H1 (cell line): ENCODE measurements at places on chromosomes 2 and 18.
A peak's percentile ranks its signal among the peaks of the same experiment; 100 is the strongest.

- DNase-seq: no peak
These were observed 24.4 kb downstream of the RDH14 start for GRCh38 chr2:18536100-18536499.

DNA sequence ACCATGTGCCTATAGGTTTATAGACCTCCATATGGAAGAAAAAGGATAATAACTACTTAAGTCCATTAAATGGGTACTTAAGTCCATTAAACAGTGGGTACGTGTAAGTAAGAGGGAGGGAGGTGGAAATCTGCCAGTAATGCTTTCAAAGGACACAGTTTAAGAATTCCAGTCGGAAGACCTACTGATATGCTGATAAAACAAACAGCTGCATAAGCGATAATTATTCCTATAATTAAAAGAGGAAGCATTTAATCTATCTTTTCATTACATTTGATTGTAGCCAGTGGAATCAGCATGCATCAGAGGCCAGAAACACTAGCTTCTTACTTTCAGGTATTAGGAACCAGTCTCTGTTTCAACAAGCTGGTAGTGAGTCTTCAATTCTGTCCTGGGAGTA, 96.4 kb upstream of the DDX18 start:
- DNase-seq: no peak

- DNase-seq: no peak
These were observed 45.5 kb upstream of the MAPRE2 start for GRCh38 chr18:34995746-34996145.

GRCh38 chr2:32697156-32697555, 69.3 kb downstream of the TTC27 start:
- no peak for DNase-seq

DNA sequence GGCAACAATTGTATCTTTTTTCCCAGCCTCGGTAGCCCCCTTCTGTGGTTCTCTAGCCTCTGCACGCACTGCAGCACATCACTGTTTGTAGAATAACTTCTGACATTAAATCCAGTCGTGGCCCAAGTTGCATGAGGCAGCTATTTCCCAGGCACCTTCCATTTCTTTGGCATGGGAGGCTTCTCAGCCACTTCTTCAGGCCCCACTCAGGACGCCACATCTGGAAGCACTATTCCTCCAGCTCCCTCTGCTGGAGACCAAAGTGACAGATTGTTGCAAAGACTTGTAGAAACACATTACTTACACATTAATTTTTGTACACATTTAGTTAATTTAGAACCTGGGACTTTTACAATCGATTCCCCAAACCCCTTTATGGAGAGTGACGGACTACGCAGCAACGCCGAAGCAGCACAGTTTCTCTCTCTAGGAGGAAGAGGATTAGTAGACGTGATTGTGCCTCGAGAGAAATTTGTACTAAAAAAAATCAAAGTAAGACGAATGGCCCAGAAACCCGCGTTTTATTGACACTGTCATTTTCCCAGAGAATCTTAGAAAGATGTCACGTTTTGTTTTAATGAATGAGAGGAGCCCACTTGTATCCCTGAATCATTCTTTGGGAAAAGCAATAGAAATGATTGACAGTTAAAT, 57.8 kb upstream of the RGPD5 start:
- DNase-seq: no peak

GRCh38 chr2:60109744-60110143, 443.7 kb downstream of the BCL11A start:
- DNase-seq: no peak

DNA sequence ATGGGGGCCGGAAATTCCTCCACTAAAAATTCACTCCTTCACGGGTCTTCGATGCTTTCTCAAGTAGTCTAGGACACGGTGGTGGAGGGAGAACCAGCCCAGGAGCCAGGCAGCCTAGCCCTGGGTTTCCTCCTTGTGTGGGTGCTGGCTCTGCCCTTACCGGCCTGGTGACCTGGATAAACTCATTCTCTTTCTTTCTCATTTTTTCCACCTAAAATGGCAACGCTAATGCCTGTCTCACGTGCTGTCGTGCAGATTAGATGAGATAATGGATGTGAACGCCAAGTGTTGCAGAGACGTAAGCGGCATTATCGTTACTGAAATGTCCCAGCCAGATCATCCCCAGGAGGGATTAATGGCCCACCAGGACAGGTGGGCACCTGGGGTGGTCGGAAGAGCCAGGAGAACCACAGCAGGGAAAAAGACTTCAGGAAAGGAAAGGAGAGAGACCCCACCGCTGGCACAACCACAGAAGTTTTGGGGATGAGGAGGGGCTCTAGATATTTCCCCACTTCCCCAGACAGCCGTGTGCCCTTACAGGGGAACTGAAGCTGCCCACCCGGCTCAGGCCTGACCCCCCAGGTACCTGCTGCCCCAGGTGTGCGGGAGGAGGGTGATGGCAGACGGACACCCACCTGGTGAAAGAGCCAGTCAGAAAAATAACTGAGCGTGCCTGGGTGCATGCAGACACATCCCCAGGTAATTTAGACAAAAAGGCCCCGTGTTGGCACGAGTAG, 100.8 kb upstream of the ASAP2 start:
- no peak for DNase-seq

DNA sequence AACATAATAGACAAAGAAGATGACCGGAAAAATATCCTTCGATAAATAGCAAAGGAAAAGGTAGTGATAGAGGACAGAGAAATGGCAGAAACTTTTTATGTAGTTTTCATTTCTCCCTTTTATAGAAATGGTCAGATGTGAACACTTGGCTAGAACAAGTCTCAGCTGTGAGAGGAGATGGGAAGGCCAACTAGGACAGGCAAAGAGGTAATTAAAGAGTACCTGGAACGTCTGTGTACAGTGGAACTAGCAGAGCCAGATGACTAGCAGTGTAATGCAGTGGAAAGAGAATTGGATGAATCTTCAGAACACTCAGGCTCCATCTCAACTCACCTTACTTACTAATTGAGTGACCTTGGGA, 69.2 kb downstream of the NABP1 start:
- DNase-seq: no peak

GRCh38 chr2:9738535-9739496, 104.5 kb upstream of the TAF1B start:
- DNase-seq: no peak

- DNase-seq: no peak
These were observed 288.1 kb upstream of the FIGN start for GRCh38 chr2:164023896-164024295.

DNA sequence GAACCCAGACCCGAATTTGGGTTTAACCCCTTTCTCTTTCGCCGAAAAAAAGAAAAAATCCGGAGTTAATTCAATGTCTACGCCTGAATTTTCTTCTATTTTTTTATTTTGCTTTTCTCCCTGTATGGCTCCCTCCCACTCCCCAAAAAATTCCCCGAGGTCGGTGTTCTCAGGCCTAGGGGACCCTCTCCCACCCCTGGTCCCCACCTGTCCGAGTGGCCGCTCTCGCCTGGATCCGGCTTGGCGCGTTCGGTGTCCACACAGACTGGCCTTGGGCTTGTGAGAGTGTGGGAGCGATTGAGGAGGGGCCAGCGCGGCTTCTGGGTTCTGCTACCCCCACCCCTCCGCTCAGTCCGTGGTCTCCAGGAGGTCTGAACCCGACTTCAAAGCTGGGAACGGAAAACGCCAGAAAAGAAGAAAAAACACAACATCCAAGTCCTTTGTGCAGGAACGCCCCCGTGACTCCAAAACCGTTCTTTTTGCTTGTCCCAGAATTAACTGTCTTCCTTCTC, 5.7 kb upstream of the EN1 start:
- peak; percentile 62 for DNase-seq

GRCh38 chr2:2112416-2113105, 218.5 kb downstream of the MYT1L start:
- DNase-seq: no peak

GRCh38 chr2:111638274-111638877, 245.6 kb downstream of the ANAPC1 start:
- no peak for DNase-seq

- no peak for DNase-seq
These were observed 90.1 kb downstream of the ACVR1 start for GRCh38 chr2:157785866-157786662.

DNA sequence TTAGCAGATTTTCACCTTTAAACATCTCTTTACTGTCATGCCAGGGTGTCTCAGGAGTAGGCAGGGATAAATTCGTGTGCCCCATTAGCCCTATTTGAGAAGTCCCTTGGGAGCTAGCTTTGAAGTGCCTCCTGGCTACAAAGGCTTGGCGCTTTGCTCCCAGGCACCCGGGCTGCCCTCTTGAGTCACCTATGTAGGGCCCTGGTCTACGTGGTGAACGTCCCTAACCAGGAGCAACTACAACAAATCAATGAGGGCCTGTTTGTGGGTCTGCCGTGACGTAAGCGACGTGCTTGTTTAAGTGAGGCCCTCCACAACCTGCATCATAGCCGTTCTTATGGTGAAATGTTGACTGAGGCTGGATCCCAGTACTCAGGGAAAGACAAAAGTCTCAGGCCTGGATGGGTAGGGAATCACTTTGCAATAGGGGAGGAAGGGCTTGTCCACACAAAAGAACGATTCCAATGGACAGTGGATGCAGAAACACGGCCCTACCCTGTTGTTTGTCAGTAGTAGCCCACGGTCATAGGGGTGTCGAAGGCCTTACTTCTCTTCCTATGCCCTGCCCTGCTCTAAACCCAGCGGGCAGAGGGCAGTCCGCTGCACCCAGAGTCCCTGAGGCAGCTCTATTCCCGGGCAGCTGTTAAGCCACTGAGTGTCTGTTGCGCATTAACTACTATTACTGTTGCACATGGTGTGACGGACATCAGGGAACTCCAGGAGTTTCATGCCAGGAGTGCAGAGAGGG, 93.9 kb downstream of the INHBB start:
- DNase-seq: no peak

- DNase-seq: no peak
These were observed 2.5 kb upstream of the SFT2D3 start for GRCh38 chr2:127698553-127699355.

DNA sequence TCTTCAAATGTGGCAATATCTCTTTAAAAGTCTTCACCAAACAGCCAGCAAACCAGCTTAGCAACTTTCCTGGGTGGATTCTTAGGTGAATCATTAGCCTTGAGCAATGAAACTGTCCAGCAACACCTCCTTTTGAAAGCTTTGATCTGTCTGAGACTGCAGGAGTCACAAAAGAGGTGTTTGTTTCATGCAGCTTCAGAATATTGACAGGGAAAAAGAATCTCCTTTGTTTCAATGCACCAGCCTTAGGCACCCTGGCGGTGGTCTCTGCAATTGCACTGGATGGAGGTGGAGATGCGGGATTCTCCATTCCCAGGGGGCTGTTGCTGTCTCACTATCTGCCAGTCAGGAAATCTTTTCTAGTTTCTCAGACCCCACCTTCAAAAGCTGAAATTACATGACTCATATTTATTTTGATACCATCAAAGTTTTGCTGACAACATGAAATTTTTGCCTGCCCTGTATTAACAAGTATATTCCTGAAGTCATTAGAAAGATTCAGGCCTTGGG, 76.0 kb upstream of the DSG1 start:
- DNase-seq: peak; percentile 84

GRCh38 chr2:17299891-17300540, 218.2 kb downstream of the RAD51AP2 start:
- no peak for DNase-seq

DNA sequence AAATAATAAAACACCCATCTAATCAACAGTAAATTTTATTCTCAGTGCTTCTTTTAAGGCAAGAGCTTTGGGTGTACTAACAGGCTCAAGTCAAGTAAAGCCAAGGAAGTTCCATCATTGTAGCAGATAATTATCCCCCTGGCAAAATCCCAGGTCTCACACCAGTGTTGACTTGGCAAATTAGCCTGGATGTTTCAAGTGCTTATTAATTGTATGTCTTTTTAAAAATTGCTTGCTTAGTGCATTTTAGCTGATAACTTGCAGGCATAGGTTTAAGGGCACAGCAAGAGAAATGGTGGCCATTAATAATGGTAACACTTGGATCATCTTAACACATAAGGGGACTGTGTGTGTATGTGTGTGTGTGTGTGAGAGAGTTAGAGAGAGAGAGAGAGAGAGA, 42.0 kb upstream of the FMNL2 start:
- DNase-seq: no peak

DNA sequence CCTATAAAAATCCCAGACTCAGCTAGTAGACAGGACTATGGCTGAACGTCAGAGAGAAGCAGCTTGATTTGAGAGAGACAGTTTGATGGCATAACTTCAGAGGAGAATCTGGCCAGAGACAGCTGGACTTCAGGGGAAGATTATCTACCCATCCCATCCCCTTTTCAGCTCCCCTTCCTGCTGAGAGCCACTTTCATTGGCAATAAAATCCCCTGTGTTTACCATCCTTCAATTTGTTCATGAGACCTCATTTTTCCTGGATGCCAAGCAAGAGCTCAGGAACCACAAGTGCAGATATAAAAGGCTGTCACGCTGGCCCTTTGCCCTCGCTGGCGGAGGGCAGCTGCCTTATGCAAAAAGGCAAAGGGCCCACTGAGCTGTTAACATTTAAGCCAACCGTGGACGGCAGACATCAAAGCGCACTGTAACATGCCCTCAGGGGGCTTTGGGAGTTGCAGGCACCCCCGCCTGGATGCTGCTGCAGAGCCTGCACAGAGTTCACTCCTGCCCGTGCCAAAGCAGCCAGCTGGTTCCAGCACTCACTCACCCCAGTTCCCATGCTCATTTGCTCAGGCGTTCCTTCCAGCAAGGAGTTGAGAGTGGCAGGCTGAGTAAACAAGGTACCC, 164.3 kb upstream of the PGAP1 start:
- DNase-seq: no peak

- no peak for DNase-seq
These were observed 36.5 kb upstream of the HPCAL1 start for GRCh38 chr2:10266133-10266620.

- DNase-seq: no peak
These were observed 35.2 kb downstream of the STK39 start for GRCh38 chr2:168212167-168212566.

DNA sequence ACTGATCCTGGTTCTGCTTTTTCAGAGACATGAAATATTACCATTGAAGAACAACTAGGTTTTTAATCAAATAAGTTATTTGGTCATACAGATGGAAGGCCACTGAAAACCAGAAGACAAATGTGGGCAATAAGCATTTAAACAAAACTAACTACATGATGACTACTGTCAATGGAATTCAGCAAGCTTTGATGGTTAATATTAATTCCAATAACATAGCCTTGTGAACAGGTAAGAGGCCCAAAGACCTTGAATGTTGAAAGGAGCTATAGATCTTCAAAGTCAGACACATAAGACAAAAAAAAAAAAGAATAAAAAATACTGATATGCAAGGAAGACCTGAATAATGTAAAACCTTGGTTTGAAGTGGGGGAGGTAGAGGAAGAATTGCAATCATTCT, 1955.6 kb upstream of the CELF4 start:
- no peak for DNase-seq

DNA sequence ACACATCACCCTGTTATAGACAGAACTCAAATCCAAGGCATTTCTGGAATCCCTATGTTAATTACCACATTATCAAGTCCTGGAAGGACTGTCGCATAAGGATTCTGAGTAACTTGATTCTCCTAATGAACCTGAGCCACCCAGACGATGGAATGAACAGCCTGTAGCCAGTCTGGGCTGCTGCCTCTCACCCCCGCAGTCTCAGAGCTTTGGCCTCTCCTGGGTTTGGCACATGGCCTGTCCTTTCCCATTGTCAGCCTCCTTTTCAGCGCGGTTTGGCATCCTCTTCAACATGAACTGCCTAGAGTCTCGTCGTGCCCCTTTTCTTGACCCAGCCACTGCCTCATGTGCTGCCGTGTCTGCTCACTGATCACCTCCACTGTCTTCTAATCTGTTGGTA, 147.6 kb downstream of the SLC8A1 start:
- no peak for DNase-seq

- peak; percentile 80 for DNase-seq
These were observed 811 bp downstream of the ADD2 start for GRCh38 chr2:70767079-70767698.

- DNase-seq: peak; percentile 39
These were observed 71.3 kb downstream of the TMEM18 start for GRCh38 chr2:605674-606608.
